LHCN-M2 (cell line): ENCODE measurements at places on chromosomes 3 and 15. TPM values are rescaled to one million over a fixed set of nuclear protein-coding genes. Genes with fewer than 3 reads are reported as not detected.

The CCK gene
- total RNA-seq, result not detected in 2 replicates

The SLC28A1 gene
- total RNA-seq, result not detected in 2 replicates

The SPESP1 gene
- 7.9 TPM in 2 replicates for total RNA-seq

The KLHL40 gene
- total RNA-seq, result 0.06 TPM in 1 of 2 replicates, not detected in the other

The CTXN2 gene
- not detected in 2 replicates for total RNA-seq

The TRIM42 gene
- not detected in 2 replicates for total RNA-seq

The SLC7A14 gene
- 0.34 and 0.38 TPM in 2 replicates for total RNA-seq
